Neural crest cell (in vitro differentiated cells): ENCODE measurements at places on chromosomes 6 and 20. TPM values are rescaled to one million over a fixed set of nuclear protein-coding genes. Genes with fewer than 3 reads are reported as not detected.

The BNIP5 gene
- not detected in 2 replicates for total RNA-seq

DNA sequence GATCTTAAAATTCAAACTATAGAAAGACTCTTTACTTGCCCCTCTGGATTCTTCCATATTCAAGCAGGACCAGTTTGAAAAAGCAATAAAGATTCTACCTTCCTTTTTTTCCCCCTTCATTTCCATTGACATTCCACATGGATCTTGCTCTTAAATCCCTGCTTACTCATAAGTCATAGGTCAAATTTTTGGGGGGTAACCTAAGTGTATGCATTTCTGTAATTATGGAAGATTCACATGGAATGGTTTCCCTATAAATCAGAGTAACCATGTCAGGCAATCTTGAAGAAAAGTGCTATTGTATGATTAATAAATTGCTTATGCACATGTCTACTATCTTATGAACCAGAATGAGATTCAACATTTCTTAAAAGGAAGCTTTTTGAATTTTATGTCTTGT, 551.0 kb downstream of the HAO1 start:
- H3K4me1 ChIP-seq, result peaks cover 16% of the 10 kb centered on the region
- no peaks in the 10 kb centered on the region for H3K36me3 ChIP-seq
- DNase-seq, result no peak
- H3K27me3 ChIP-seq, result no peaks in the 10 kb centered on the region

DNA sequence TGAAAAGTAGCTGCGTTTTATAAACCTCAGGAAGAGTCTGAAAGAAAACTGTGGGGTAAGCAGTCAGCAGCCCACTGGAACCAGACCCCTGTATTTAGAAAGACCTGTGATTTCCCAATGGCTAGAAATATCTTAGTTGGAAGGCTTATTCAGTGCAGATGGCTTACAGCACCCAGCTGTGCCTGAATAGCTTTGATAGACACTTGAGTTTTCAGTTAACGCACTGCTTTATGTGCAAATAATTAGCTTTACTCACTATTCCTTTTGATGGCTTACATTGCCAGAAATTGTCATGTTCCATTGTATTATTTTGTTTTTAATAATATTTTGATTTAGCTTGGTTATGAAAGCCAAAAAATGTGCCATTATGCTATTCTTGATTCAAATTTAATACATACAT, 465.3 kb upstream of the SYNCRIP start:
- no peak for DNase-seq
- H3K27ac ChIP-seq, result no peak overlapping the region
- no peak overlapping the region for H3K4me3 ChIP-seq
- no peaks in the 10 kb centered on the region for H3K36me3 ChIP-seq

The PRR18 gene
- total RNA-seq, result 0.16 and 0.35 TPM in 2 replicates

GRCh38 chr6:42783177-42783875, 1.5 kb downstream of the BICRAL start:
- peaks cover 5% of the 10 kb centered on the region for H3K27me3 ChIP-seq
- H3K4me1 ChIP-seq, result peaks cover 11% of the 10 kb centered on the region
- DNase-seq, result peak; percentile 54

DNA sequence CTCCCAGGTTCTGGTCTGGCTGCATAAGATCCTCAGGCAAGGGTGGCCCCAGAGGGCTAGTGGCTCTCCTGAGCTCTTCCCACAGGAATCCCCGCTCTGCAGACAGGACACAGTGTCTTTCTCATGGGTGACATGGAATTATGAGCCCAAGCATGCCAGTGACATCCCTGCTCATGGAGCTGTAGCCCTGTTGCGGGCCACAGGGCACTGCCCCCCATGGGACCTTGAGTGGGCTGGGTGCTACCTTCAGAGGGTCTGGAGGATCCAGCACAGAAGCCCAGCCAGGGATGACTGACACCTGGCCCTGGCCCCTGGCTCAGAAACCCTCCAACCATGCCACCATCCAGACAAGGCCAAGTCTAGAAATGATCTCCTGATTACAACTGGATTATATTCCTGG, 657.5 kb upstream of the DEFB115 start:
- H3K27me3 ChIP-seq, result no peaks in the 10 kb centered on the region
- peaks cover 11% of the 10 kb centered on the region for H3K36me3 ChIP-seq
- no peak overlapping the region for H3K4me3 ChIP-seq
- DNase-seq, result no peak
- H3K4me1 ChIP-seq, result no peaks in the 10 kb centered on the region
- no peak overlapping the region for H3K27ac ChIP-seq

The GABRR1 gene
- total RNA-seq, result 0.12 TPM in 1 of 2 replicates, not detected in the other

The ZSCAN23 gene
- total RNA-seq, result 11.8 and 12.5 TPM in 2 replicates

DNA sequence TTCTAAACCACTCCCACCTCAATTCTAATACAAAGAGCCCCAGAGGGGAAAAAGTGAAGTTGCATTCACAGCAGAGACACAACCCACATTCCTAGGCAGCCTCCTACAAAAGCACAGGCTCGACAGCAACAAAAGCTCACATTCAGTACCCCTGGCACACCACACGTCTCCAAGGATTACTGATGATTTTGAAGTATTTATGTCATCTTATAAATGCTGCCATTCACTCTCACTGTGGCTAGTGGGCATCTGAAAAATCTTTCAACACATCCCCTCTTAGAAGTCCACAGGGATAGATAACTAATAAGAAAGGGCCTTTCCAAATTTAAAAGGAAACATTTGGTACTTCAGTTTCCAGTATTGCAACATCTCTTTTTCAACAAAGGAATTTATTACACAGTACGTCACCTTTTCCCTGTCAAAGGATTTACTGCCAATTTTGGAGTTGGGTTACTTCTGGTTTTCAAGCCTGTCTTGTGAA, 146.7 kb downstream of the TASP1 start:
- H3K4me1 ChIP-seq, result peaks cover 18% of the 10 kb centered on the region
- H3K27me3 ChIP-seq, result no peaks in the 10 kb centered on the region
- H3K4me3 ChIP-seq, result peak overlapping the region; percentile 56
- DNase-seq, result peak; percentile 32
- H3K27ac ChIP-seq, result peak overlapping the region; percentile 97

The PSORS1C2 gene
- not detected in 2 replicates for total RNA-seq

DNA sequence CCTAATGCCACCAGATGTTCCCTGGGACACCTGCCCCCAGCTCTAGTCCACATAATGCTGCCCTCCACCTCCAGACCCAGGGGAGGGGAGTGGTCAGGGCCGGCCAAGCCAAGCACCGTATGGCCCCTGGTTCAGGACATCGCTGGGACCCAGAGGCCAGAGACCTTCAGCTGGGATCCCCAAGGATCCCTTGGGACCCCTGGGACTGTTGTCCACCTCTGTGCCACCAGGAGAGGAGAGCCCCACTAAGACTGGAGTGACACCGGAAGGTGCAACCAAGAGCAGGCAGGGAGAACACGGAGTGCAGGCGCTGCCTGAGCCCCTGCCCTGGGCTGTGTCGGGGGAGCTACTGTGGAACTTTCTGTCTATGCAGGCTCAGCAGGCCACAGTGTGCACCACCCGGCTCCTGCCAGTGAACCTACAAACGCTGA, 43.6 kb downstream of the CTCFL start:
- H3K4me3 ChIP-seq, result no peak overlapping the region
- no peak for DNase-seq
- no peaks in the 10 kb centered on the region for H3K36me3 ChIP-seq
- peaks cover 22% of the 10 kb centered on the region for H3K4me1 ChIP-seq
- peaks cover 2% of the 10 kb centered on the region for H3K27me3 ChIP-seq

DNA sequence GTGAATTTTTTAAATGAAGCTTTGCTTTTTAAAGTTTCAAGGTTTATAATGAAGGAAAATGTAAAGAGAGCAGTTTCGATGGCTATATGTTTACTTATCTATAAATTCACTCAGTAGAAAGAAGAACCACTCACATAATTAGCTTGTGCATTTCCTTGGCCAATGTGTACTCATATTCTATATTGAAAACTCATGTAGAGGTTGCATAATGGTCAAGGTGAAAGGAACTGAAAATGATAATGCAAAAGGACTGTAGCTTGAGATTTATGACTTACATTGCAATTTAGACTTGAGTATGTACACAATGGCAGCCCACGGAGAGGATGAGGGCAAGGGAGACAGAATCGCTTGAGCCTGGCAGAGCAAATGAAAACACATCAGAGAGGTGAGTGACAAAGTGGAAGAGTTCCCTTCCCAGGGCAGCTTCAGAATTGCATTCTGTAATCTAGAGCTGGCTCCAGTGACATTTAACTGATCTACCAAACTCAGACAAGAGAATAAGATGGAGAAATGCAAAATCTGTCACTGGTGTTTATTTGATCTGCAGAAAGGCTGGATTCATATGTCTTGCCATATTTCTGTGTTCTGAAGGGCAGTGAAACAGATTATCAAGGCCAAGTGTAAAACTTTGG, 191.8 kb downstream of the TMEM200A start:
- no peaks in the 10 kb centered on the region for H3K36me3 ChIP-seq
- no peak for DNase-seq
- H3K4me1 ChIP-seq, result no peaks in the 10 kb centered on the region
- H3K27me3 ChIP-seq, result no peaks in the 10 kb centered on the region
- no peak overlapping the region for H3K27ac ChIP-seq

GRCh38 chr6:54267798-54268197, 40.4 kb upstream of the TINAG start:
- no peaks in the 10 kb centered on the region for H3K36me3 ChIP-seq
- no peaks in the 10 kb centered on the region for H3K4me1 ChIP-seq
- H3K4me3 ChIP-seq, result no peak overlapping the region
- no peak overlapping the region for H3K27ac ChIP-seq

DNA sequence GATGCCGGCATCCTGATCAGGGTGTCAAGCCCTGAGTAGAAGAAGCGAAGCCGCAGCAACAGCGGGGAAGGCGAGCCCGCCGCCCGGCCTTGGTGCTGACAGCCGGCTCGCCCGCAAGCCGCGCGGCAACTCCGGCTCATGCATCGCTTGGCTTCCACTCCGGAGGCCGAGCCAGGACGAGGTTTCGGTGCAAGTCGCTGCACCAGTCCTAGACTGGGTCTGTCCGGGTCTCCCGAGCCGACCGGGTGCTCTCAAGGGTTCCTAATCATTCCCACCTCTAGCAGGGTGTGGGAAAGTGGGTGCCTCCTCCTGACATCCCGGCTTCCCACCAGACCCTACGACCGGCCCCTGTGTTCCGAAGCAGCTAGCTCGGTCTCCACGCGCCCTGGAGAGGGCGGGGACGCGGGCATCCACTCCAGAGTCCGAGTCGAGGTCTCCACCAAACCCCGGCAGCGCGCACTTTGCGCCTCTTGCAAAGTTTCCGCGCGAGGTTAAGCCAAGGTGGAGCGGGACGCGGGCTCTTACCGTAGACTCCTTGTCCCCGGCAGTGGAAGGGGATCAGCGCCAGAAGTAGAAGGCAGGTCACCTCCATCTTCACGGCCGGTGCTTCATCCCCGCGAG, 1.4 kb downstream of the MDGA1 start:
- no peak overlapping the region for H3K27ac ChIP-seq
- peak overlapping the region; percentile 89 for H3K4me3 ChIP-seq
- peak; percentile 18 for DNase-seq
- no peaks in the 10 kb centered on the region for H3K36me3 ChIP-seq
- peaks cover 39% of the 10 kb centered on the region for H3K4me1 ChIP-seq

DNA sequence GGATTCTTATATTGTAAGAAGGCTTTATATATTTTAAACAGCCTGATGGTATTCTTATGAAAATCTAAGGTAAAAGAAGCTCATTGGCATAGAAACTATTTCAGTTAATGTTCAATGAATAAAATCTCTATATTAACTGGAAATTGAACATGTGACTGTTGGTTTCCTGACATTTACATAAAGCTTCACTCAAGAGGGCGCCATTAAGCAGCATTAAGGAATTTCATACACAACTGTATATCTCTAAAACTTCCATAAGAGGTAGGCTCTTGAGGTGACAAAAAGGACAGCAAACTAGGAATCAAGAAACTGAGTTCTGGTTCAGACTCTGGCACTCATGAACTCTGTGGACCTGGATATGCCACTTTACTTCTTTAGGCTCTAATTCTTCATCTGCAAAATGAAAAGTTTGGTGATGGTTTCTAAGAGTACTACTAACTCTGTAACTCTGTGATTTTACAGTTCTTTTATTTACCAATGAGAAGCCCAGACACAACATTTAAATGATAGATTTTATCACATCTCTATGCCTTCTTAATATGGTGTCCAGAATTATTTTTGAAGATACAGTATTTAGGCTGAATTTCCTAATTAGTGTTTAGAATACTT, 147.5 kb downstream of the FLRT3 start:
- no peaks in the 10 kb centered on the region for H3K36me3 ChIP-seq
- no peak for DNase-seq
- no peaks in the 10 kb centered on the region for H3K27me3 ChIP-seq
- no peak overlapping the region for H3K27ac ChIP-seq
- no peak overlapping the region for H3K4me3 ChIP-seq

The IMPG1 gene
- not detected in 2 replicates for total RNA-seq

DNA sequence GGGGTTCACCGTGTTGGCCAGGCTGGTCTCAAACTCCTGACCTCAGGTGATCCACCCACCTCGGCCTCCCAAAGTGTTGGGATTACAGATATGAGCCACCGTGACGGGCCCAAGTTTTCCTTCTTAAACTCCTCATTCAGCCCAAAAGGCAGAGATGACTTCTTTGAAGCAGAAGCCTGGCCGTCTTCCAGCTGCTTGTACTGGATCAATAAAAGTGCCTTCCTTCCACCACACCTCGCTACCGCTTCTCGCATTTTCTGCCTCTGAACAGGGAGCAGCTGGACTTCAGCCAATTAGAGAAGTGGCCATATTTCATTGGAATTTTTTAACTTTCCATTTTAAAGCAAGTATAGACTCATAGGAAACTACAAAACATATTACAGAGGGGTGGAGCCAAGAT, 241.1 kb downstream of the PREX1 start:
- H3K27ac ChIP-seq, result no peak overlapping the region
- H3K4me1 ChIP-seq, result peaks cover 11% of the 10 kb centered on the region
- DNase-seq, result no peak
- peaks cover 3% of the 10 kb centered on the region for H3K27me3 ChIP-seq
- H3K4me3 ChIP-seq, result no peak overlapping the region
- no peaks in the 10 kb centered on the region for H3K36me3 ChIP-seq
